ENCODE measurements at places on chromosomes 1 and 21.

- no peak for DNase-seq
Observed at GRCh38 chr1:160722726-160723125, 11.1 kb upstream of the CD48 start.

DNA sequence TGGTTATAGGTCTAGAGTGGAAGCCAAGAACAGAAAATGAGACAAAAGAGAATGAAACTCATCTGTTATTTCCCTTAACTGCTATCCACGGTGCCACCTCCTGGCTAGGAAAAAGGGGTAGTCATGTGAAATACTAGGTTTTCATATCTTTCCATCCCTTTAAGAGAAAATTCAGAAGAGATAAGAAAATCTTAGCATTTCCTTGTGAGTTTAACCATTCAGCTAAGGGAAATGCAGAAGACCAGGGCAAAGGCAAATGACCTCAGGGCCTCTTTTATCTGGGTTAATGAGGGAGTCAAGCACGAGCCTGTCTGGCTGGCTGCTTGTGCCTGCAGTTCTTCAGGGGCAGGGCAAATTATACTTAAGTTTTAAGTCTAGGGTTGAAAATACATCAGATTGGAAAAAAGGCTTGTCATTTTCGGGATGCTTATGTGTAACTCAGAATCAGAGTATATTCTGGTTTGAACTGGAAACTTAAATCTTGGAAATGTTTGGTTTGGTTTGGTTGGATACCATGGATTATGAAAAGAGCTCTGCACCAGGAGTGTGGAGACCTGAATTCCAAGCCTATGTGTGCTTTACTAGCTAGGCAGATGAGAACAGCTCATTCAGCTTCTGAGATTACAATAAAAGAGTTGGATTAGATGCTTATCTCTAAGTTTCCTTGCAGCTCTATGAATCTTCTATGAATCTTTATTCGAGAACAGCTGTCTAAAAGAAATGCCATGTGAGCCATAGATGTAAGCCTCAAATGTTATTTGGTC, 19.9 kb downstream of the NIBAN1 start:
- DNase-seq, result no peak

DNA sequence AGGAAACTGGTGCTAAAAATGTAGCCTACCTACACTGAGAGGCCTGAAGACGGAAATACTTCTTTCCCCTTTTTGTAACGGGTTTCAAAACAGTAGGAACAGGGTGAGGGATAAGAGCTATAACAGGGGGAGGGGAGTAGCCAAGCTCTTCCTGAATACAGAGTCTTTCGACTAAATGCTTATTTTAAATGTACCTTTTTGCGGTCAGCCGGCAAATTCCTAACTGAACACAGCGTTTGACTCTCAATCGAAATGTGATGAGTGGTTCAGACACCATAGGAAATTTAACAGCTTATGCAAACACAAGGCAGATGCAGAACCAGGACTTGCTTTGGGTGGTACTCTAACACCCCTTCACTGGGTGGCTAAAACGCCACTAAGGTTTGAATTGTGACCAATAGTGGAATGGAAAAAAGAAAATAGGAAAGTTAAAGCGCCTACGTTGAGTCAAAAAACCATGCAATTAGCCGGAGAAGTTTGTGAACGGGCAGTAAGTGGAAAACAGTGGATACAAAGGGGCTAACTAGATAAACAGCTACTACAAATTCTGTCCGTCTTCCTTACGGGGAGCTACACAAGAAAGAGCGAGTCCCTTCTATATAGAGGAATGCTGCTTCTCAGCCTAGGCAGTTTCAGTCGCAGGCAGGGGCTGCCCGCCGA, 1.7 kb downstream of the EGLN1 start:
- DNase-seq, result no peak

GRCh38 chr1:223639331-223639749, 26.2 kb downstream of the CAPN8 start:
- DNase-seq, result no peak

DNA sequence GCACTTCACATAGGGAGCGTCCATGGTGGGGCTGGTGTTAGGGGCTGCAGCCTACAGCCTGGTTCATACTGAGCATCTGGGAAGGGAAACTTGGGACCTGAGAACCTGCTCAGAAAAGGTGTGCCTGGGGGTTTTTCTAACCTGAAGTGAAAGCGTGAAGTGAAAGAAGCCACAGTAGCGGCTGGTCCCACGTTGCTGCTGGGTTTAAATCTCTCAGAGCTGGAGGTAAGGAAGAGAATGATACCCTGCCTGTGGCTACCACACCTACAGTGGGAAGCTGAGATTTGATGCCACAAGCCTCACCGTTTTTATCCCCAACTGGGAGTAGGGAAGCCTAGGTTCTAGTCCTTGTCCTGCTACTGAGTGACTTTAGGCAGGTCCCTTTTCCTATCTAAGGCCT, 21.0 kb upstream of the FUCA1 start:
- DNase-seq, result no peak

GRCh38 chr1:13774121-13774520, 74.1 kb downstream of the PRDM2 start:
- no peak for DNase-seq

DNA sequence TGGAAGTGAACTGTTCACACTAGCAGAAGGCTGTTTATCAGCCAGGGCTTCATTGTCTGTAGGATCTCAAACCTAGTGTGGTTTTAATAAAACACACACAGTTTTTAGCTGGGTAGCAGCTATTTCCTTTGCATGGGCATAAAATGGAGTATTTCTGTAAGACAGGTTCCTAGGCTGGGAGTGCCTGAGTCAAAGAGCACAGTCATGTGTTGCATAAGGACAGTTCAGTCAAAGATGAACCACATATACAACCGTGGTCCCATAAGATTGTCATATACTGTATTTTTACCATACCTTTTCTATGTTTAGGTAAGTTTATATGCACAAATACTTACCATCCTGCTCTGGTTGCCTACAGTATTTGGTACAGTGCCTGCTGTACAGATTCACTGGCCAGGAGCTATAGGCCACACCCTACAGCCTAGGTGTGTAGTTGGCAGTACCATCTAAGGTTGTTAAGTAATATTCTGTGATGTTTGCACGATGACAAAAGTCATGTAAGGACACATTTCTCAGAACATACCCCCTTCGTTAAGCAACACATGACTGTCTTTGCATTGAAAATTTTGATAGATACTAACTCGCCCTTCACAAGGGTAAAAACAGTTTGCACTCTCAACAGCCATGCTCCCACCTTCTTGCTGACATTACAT, 17.2 kb downstream of the LGALS8 start:
- DNase-seq, result no peak

All from activated gamma-delta T cell treated with Interleukin-2 at 50 U/mL for 16 hours (primary cell).